ENCODE measurements at places on chromosomes 11 and 22.
A peak's percentile ranks its signal among the peaks of the same experiment; 100 is the strongest.

DNA sequence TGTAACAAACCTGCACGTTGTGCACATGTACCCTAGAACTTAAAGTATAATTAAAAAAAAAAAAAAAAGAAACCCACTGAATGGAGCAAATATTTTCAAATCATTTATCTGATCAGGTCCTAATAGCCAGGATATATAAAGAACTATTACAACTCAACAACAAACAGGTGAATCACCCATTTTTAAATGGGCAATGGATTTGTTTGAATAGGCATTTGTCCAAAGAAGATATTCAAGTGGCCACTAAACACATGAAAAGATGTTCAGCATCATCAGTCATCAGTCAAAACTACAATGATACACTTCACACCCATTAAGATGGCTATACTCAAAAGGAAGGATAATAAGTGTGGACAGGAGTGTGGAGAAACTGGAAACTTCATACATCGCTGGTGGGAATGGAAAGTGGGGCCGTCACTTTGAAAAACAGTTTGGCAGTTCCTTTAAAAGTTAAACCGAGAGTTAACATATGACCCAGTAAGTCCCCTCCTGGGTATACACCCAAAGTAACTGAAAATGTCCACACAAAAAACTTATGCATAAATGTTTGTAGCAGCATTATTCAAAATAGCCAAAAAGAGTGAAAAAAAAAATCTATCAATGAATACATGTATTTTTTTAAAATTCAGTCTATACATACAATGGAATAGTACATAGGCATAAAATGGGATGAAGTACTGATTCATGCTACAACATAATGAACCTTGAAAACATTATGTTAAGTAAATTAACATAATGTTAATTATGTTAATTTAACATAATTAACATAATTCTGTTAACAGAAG is 53.1 kb downstream of the ARRB1 start:
- peaks cover 9% of the 10 kb centered on the region for H3K4me1 ChIP-seq
- H3K27me3 ChIP-seq: no peaks in the 10 kb centered on the region
- H3K4me3 ChIP-seq: no peak overlapping the region
- DNase-seq: no peak

DNA sequence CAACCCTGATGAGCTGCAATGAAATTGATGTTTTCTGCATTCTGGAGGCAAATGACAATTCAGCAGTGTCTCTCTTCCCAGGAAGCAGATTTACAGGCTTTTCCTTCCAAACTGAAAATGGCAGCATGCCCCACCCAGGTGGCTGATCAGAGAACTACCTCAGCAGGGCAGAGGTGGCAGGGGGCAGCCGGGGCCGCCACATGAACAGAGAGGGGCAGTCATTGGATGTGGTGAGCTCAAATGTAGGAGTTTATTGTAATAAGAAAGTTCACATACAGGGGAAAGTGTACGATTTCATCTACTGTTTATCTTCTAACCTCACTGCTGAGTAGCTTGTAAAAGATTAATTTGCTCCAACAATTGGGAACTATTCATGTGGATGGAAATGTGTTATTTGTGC is 15.7 kb upstream of the PARVA start:
- no peaks in the 10 kb centered on the region for H3K36me3 ChIP-seq
- no peak for DNase-seq
- H3K4me3 ChIP-seq: no peak overlapping the region
- H3K4me1 ChIP-seq: peaks cover 2% of the 10 kb centered on the region

- H3K4me1 ChIP-seq: no peaks in the 10 kb centered on the region
- H3K27ac ChIP-seq: no peak overlapping the region
- H3K4me3 ChIP-seq: no peak overlapping the region
- no peaks in the 10 kb centered on the region for H3K27me3 ChIP-seq
- no peaks in the 10 kb centered on the region for H3K36me3 ChIP-seq
Observed at GRCh38 chr22:44928136-44928463, 81.7 kb downstream of the PHF21B start.

- H3K27me3 ChIP-seq: no peaks in the 10 kb centered on the region
- H3K4me3 ChIP-seq: peak overlapping the region; percentile 91
- H3K4me1 ChIP-seq: peaks cover 22% of the 10 kb centered on the region
- H3K27ac ChIP-seq: no peak overlapping the region
- peaks cover 5% of the 10 kb centered on the region for H3K36me3 ChIP-seq
Observed at GRCh38 chr11:64359712-64360445, 917 bp downstream of the RPS6KA4 start.

DNA sequence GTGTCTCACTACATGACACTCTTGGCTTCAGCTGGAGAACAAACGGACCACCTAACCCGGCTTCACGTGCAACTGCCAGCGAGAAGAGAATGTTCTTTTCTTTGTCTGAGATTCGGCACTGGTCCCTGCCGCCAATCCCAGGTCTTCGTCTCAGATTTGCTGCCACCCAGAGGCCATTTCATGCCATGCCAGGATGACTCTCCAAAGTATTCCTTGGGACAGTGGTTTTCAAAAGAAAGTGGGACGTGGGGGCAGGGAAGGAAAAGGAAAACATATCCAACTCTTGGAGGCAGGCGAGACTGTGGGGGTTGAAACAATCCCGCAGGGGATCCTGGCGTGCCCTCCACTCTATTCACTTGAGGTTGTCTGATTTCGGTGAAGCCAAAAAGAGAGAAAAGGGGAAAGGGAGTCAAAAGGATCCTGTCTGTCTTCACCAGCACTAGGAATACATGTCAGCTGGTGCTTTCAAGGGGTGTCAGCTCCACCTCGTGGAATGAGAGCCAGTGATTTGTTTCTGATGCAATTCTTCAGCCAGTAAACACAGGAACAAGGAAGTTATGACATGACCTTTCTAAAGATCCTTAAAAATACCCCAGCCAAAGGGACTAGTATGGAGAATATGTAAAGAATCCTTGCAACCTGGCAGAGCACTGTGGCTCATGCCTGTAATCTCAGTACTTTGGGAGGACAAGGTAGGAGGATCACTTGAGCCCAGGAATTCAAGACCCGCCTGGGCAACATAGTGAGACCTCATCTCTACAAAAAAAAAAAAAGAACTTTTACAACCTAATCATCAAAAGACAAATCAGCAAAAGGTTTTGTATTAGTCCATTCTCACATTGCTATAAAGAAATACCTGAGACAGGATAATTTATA is 41.0 kb upstream of the APLNR start:
- no peaks in the 10 kb centered on the region for H3K27me3 ChIP-seq
- H3K27ac ChIP-seq: peak overlapping the region; percentile 65
- no peak overlapping the region for H3K4me3 ChIP-seq

DNA sequence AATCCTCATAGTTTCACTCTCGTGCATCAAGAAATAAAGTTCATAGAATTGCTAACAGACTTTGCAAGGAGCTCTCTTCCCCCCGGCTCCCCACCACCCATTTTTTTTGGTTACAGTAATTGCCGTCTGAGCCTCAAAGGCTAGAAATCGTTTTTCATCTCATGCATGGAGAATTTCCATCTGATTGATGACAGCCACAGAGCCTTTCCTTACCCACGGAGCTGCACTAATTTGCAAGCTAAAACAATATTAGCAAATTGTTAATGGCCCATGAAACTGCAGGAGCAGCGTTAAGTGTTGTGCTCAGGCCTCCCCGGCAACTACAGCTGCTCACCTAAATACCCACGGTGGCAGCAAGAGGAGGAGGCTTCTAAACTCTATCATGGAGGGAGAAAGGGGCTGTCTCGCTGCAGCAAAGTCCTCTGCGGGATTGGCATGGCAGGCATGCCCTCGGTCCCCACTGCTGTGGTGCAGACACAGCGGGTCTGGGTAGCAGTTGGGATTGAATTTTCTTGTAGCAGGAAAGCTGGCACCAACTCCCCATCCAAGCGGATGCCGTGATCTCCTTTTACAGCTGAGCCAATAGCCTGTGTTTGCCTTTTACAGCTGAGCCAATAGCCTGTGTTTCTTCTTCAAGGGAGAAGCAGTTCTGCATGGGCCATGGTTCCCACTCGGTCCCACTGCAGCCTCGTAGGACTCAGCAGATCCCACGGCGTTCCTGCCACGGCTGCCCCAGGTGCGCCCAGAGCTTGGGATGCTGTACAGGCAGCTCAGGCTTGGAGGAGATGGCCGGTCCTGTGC is 412.3 kb downstream of the BRD1 start:
- H3K36me3 ChIP-seq: no peaks in the 10 kb centered on the region
- no peak overlapping the region for H3K27ac ChIP-seq
- H3K4me3 ChIP-seq: no peak overlapping the region
- H3K4me1 ChIP-seq: no peaks in the 10 kb centered on the region

- no peak overlapping the region for H3K27ac ChIP-seq
- no peaks in the 10 kb centered on the region for H3K4me1 ChIP-seq
- DNase-seq: no peak
- no peak overlapping the region for H3K4me3 ChIP-seq
- no peaks in the 10 kb centered on the region for H3K36me3 ChIP-seq
Observed at GRCh38 chr11:41716862-41717261, 257.4 kb upstream of the LRRC4C start.

DNA sequence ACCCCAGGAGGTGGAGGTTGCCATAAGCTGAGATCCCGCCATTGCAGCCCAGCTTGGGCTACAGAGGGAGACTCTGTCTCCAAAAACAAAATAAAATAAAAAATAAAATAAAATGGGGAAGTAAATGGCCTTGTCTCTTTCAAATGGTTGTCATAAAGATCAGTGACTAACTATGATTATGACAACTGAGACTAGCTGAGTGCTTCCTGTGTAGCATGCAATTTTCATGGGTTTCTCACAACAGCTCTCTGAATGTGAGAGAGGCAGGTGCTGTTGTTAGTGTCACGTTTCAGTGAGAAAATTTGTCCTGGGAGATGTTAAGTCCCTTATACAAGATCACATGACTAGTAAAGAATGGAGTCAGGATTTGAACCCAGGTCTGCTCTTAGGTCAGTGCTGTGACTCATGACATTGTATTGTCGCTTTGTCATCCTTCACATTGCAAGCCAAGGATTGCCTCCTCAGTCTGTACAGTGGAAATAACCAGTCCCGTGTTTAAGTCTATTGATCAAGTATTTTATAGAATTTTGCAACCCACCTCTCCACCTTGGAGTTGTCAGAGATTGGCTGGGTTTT is 163.3 kb upstream of the CCDC90B start:
- no peak overlapping the region for H3K4me3 ChIP-seq
- H3K27me3 ChIP-seq: no peaks in the 10 kb centered on the region
- DNase-seq: no peak
- H3K36me3 ChIP-seq: no peaks in the 10 kb centered on the region
- H3K4me1 ChIP-seq: no peaks in the 10 kb centered on the region
